ENCODE measurements at places on chromosomes 5 and 9. TPM values are rescaled to one million over a fixed set of nuclear protein-coding genes. Genes with fewer than 3 reads are reported as not detected.
A peak's percentile ranks its signal among the peaks of the same experiment; 100 is the strongest.

DNA sequence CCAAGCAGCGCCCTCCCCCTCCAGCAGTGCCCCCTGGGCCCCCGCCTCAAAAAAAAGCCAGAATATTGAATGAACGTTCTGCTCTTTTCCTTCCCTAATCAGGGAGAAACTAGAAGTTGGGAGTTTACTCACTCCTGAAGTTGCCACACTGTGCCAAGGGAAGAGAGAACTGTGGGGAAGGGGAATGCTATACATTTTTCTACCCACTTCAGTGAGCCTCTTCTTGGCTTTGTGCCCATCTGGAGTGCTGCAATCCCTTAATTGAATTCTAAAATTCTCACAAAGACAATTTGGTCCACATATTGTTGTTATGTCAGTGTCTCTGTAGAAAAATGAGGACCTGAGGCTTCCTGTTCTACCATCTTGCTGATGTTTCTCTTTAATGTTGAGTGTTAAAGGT is 443.7 kb downstream of the DIRAS2 start:
- H3K36me3 ChIP-seq, result no peaks in the 10 kb centered on the region
- H3K4me1 ChIP-seq, result no peaks in the 10 kb centered on the region
- DNase-seq, result no peak
- peaks cover 32% of the 10 kb centered on the region for H3K27me3 ChIP-seq
- no peak overlapping the region for H3K27ac ChIP-seq
- H3K4me3 ChIP-seq, result no peak overlapping the region

DNA sequence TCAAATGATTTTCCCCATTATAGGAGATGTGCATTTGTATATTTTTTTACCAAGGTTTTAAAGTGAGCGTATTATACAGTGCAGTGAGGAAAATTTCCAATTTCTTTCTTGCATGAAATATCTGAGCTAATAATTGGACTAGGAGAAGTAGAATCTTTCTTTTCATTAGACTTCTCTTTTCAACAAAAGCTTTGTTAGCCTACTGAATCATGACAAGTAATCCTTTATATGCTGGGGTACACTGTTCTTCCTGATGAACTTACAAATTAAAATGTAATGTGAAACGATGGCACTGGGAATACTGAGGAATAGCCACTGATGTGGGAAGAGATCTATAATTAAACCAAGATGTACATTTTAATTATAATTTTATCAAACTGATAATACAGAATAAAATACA is 829.6 kb downstream of the PTPRD start:
- no peaks in the 10 kb centered on the region for H3K4me1 ChIP-seq
- no peak for DNase-seq
- no peak overlapping the region for H3K27ac ChIP-seq
- no peaks in the 10 kb centered on the region for H3K27me3 ChIP-seq

- H3K27me3 ChIP-seq, result no peaks in the 10 kb centered on the region
- DNase-seq, result peak; percentile 71
- H3K27ac ChIP-seq, result no peak overlapping the region
Measured at GRCh38 chr9:137316012-137316981, 14.2 kb upstream of the NRARP start.

GRCh38 chr9:131521822-131522221 is 9.2 kb downstream of the UCK1 start:
- H3K36me3 ChIP-seq, result peaks cover 7% of the 10 kb centered on the region
- H3K27me3 ChIP-seq, result no peaks in the 10 kb centered on the region
- H3K4me3 ChIP-seq, result no peak overlapping the region
- H3K27ac ChIP-seq, result no peak overlapping the region
- H3K4me1 ChIP-seq, result no peaks in the 10 kb centered on the region

- H3K4me3 ChIP-seq, result peak overlapping the region; percentile 73
- H3K27ac ChIP-seq, result peak overlapping the region; percentile 88
- H3K27me3 ChIP-seq, result no peaks in the 10 kb centered on the region
- peaks cover 66% of the 10 kb centered on the region for H3K4me1 ChIP-seq
Measured at GRCh38 chr9:121736934-121737462, 85.6 kb downstream of the DAB2IP start.

- no peak overlapping the region for H3K4me3 ChIP-seq
- DNase-seq, result peak; percentile 76
- H3K27ac ChIP-seq, result no peak overlapping the region
- H3K36me3 ChIP-seq, result no peaks in the 10 kb centered on the region
- no peaks in the 10 kb centered on the region for H3K27me3 ChIP-seq
Measured at GRCh38 chr5:140351609-140352334, 5.4 kb upstream of the HBEGF start.

- no peak overlapping the region for H3K27ac ChIP-seq
- no peak for DNase-seq
- no peaks in the 10 kb centered on the region for H3K4me1 ChIP-seq
- H3K4me3 ChIP-seq, result no peak overlapping the region
- H3K36me3 ChIP-seq, result no peaks in the 10 kb centered on the region
Measured at GRCh38 chr5:75843319-75843718, 126.1 kb upstream of the POC5 start.

DNA sequence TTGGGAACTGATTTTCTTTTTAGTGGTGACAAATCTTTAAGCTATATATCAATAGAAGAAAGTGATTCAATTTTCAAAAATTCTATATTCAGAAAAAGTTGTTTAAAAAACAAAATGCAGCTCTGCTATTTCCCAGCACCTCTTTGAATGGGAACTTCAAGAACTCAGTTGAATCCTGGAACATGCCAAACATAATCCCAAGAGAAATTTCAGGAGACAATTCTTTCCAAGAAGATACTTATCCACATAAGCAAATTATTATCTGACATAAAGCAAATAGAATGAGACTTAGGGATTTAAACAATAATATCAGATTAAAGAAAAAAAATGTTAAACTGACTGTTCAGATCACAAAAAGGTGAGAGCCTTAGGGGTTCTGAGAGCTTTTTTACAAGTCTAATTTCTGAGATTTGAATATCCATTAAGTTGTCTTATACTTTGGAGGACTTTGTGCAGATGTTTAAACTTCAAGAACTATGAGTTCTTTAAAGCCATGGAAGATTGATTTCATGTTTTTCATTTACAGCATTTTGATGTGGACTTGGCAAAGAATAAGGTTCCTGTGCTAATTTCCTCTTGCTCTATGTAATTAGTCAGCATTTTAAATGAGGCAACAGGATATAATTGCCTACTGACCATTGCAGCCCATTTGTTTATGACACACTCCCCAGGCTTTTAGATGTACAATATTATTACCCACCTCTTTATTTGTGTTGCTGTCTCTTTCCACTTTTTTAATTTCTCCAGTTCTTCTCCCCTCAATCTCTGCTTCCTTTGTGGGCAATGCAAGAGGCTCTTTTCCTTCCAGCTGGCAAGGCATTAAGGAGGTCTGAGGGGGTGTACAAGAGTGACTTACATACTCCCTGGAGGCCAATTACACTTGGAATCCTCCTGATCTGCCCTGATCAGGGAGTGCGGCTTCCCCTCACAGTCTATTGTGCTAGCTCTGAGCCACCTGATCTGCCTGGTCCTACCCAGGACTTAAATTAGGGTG is 419.1 kb downstream of the NR2F1-AS1 start:
- peak overlapping the region; percentile 5 for H3K4me3 ChIP-seq
- H3K4me1 ChIP-seq, result peaks cover 53% of the 10 kb centered on the region
- H3K27ac ChIP-seq, result peak overlapping the region; percentile 98
- no peaks in the 10 kb centered on the region for H3K36me3 ChIP-seq
- H3K27me3 ChIP-seq, result no peaks in the 10 kb centered on the region

GRCh38 chr5:99544356-99544755 is 615.5 kb upstream of the CHD1 start:
- no peak for DNase-seq
- no peaks in the 10 kb centered on the region for H3K36me3 ChIP-seq
- no peaks in the 10 kb centered on the region for H3K4me1 ChIP-seq
- H3K27me3 ChIP-seq, result no peaks in the 10 kb centered on the region
- H3K4me3 ChIP-seq, result no peak overlapping the region

GRCh38 chr5:162160401-162160800 is 92.8 kb downstream of the GABRG2 start:
- DNase-seq, result no peak
- no peaks in the 10 kb centered on the region for H3K36me3 ChIP-seq
- H3K27me3 ChIP-seq, result no peaks in the 10 kb centered on the region

DNA sequence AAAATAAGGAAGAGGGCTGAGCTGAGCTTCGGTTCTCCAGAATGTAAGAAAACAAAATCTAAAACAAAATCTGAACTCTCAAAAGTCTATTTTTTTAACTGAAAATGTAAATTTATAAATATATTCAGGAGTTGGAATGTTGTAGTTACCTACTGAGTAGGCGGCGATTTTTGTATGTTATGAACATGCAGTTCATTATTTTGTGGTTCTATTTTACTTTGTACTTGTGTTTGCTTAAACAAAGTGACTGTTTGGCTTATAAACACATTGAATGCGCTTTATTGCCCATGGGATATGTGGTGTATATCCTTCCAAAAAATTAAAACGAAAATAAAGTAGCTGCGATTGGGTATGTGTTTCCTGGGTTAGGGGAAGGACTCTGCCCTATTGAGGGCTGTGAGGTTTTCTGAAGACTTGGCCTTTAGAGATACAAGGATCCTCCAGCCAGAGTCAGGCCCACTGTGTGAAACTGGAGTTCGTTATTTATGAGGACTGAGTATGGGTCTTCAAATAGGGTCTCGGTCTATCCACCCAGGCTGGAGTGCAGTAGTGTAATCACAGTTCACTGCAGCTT is 3.8 kb downstream of the EGR1 start:
- no peak overlapping the region for H3K4me3 ChIP-seq
- H3K27me3 ChIP-seq, result no peaks in the 10 kb centered on the region
- DNase-seq, result no peak

GRCh38 chr5:172945151-172945550 is 14.1 kb upstream of the RPL26L1 start:
- no peaks in the 10 kb centered on the region for H3K4me1 ChIP-seq
- no peaks in the 10 kb centered on the region for H3K36me3 ChIP-seq
- H3K4me3 ChIP-seq, result no peak overlapping the region

DNA sequence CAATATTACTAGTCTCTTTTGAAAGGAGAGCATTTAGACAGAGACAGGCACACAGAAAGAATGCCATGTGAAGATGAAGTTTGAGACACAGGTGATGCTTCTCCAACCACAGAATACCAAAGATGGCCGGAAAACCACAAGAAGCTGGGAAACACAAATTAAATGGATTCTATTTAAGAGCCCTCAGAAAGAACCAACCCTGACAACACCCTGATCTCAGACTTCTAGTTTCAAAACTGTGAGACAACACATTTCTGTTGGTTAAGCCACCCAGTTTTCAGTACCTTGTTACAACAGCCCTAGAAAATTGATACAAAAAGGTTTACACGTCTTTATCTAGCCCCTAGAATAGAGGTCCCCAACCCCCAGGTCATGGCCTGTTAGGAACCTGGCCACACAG is 79.8 kb upstream of the CCNG1 start:
- H3K4me1 ChIP-seq, result no peaks in the 10 kb centered on the region
- no peak overlapping the region for H3K27ac ChIP-seq
- peaks cover 20% of the 10 kb centered on the region for H3K27me3 ChIP-seq
- no peaks in the 10 kb centered on the region for H3K36me3 ChIP-seq
- no peak for DNase-seq

- H3K27me3 ChIP-seq, result no peaks in the 10 kb centered on the region
- DNase-seq, result no peak
Measured at GRCh38 chr5:124544366-124545055, 201.9 kb downstream of the ZNF608 start.

- H3K27ac ChIP-seq, result no peak overlapping the region
- H3K4me3 ChIP-seq, result no peak overlapping the region
- no peak for DNase-seq
- no peaks in the 10 kb centered on the region for H3K36me3 ChIP-seq
- H3K4me1 ChIP-seq, result no peaks in the 10 kb centered on the region
Measured at GRCh38 chr9:121485623-121486022, 14.0 kb downstream of the GGTA1 start.

- H3K27ac ChIP-seq, result no peak overlapping the region
- DNase-seq, result peak; percentile 38
- no peak overlapping the region for H3K4me3 ChIP-seq
- H3K4me1 ChIP-seq, result peaks cover 7% of the 10 kb centered on the region
- H3K27me3 ChIP-seq, result no peaks in the 10 kb centered on the region
Measured at GRCh38 chr5:172637110-172637580, 3.9 kb upstream of the NEURL1B start.

DNA sequence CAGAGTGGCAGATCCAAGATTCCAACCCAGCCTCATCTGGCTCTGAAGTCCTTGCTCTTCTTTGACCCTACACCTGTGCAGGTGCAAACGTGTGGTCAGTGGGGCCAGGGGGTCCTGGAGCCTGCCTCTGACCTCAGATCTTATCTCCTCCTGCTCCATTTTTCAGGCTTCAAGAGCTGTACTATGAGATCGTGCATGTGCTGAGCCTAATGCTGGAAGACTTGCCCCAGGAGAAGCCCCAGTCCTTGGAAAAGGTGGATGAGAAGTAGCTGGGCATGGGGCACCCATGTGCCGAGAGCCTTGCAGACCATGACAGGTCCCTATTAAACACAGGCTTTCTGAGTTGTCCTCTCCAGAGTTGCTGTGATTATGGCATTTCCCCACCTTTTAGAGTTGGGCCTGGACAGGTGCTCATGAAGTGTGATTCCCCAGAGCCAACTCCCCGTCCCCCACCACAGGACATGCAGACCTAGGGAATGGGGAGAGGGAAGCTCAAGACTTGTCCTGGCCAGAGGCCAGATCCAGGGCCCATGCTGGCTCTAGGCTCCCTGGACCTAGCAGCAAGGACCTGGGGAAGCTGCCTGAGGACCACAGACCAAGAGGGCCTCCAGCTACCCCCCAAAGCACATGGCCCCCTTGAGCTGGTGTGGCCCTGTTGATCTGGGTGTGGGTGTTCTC is 22.5 kb downstream of the PITX1 start:
- H3K4me3 ChIP-seq, result no peak overlapping the region
- no peaks in the 10 kb centered on the region for H3K27me3 ChIP-seq
- H3K36me3 ChIP-seq, result no peaks in the 10 kb centered on the region
- no peak overlapping the region for H3K27ac ChIP-seq
- DNase-seq, result no peak
- no peaks in the 10 kb centered on the region for H3K4me1 ChIP-seq

GRCh38 chr5:109516390-109516789 is 106.6 kb upstream of the PJA2 start:
- H3K27me3 ChIP-seq, result no peaks in the 10 kb centered on the region
- H3K36me3 ChIP-seq, result no peaks in the 10 kb centered on the region
- H3K27ac ChIP-seq, result no peak overlapping the region
- no peak overlapping the region for H3K4me3 ChIP-seq
- no peaks in the 10 kb centered on the region for H3K4me1 ChIP-seq
- no peak for DNase-seq

GRCh38 chr9:99113414-99114048 is 8.6 kb downstream of the TGFBR1 start:
- no peak overlapping the region for H3K27ac ChIP-seq
- no peak overlapping the region for H3K4me3 ChIP-seq
- H3K4me1 ChIP-seq, result no peaks in the 10 kb centered on the region

GRCh38 chr5:1124205-1125029 is 12.6 kb upstream of the SLC12A7 start:
- H3K27ac ChIP-seq, result no peak overlapping the region
- no peaks in the 10 kb centered on the region for H3K27me3 ChIP-seq
- DNase-seq, result no peak
- peaks cover 33% of the 10 kb centered on the region for H3K4me1 ChIP-seq

DNA sequence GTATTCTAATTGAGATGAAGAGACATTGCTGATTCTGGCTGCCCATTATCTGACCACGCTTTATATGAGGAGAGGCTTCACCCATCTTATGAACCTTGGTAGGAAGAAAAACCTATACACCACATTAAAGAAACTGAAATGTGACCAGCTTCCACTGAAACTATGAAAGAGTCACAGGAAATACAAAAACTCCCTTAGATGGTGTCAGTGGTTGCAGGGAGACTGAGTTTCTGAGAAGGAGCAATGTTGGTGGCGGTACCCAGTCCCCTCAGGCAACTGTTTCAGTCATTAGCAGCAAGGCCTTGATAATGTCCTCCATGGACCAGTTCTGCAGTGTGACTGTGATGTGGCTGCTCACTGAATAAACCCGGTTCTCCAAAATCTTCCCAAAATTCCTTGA is 110.5 kb upstream of the FTMT start:
- H3K36me3 ChIP-seq, result no peaks in the 10 kb centered on the region
- H3K27ac ChIP-seq, result no peak overlapping the region
- no peak overlapping the region for H3K4me3 ChIP-seq
- no peak for DNase-seq

Gene IFNB1
- total RNA-seq, result not detected

Gene ACTBL2
- total RNA-seq, result 1.5 TPM

Gene EIF4E1B
- total RNA-seq, result not detected

Gene CDH9
- total RNA-seq, result not detected

All from PC-9 (cell line).